Liver (tissue), 10 donors: ENCODE measurements at places on chromosomes 7 and 10.

GRCh38 chr10:7435674-7436073 lies 24.8 kb upstream of the SFMBT2 start:
- H3K36me3 ChIP-seq = no peaks in the 10 kb centered on the region
- no peaks in the 10 kb centered on the region for H3K27me3 ChIP-seq
- no peak overlapping the region for H3K27ac ChIP-seq
- no peak for DNase-seq
- no peak overlapping the region for H3K4me3 ChIP-seq

DNA sequence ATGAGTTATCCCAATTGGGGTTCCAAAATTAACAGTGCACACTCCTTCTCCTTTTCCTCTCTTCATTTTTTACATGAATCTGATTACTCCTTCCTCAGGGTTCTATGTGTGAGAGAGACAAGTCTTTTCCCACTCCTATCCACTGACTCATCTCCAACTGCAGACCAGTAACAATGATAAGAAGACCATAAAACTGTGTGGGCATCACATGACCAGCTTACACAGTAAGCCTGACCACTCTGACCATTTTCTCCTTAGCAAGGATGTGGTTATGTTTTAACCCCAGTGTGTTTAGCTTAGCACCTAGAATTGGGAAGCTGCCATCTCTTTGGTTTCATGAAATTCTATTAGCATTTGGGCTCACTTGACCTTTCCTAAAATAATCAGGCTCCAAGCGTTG lies 145.0 kb upstream of the CALCR start:
- no peaks in the 10 kb centered on the region for H3K36me3 ChIP-seq
- H3K27me3 ChIP-seq = no peaks in the 10 kb centered on the region
- DNase-seq = no peak
- H3K4me3 ChIP-seq = no peak overlapping the region
- no peaks in the 10 kb centered on the region for H3K4me1 ChIP-seq
- H3K27ac ChIP-seq = no peak overlapping the region

GRCh38 chr7:141490474-141490873 lies 60.7 kb upstream of the AGK start:
- H3K4me3 ChIP-seq = no peak overlapping the region
- H3K36me3 ChIP-seq = no peaks in the 10 kb centered on the region
- no peak overlapping the region for H3K27ac ChIP-seq
- no peak for DNase-seq

- H3K27me3 ChIP-seq = no peaks in the 10 kb centered on the region
- no peak for DNase-seq
- H3K36me3 ChIP-seq = peaks cover 3% of the 10 kb centered on the region
- no peak overlapping the region for H3K4me3 ChIP-seq
These were observed 35.7 kb upstream of the ATXN7L1 start for GRCh38 chr7:105911961-105912575.
